ENCODE measurements at places on chromosomes 4 and X.

DNA sequence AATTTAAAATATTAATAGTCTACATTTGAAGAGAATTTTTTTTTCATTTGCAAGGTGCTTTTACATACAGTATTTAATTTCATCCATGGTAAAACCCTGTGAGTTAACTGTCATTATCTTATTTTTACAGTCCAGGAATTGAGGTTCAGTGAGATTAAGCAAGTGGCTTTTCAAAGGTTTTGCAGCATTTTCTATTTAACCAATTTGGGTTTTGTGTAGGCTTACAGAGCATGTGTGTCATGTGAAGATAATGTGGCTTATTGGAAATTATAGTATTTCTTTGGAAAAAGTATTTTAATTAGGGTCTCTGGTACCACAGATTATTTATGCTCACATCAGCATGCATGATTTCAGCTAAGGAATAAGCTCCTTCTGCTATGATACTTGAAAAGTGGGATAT is 4.5 kb downstream of the XK start:
- DNase-seq: no peak

DNA sequence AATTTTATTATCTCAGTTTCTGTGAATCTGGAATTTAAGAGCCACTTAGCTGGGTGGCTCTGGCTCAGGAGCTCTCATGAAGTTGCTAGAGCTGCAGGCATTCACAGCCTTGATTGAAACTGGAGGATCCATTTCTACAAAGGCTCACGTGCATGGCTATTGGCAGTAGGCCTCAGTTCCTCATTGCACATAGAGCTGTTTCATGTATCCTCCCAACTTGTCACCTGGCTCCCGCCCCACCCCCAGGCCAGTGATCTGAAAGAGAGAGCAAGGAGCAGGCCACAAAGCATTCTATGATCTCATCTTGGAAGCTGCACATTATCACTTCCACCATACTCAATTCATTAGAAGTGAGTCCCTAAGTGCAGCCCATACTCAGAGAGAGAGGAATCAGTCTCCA is 18.5 kb upstream of the AP1AR start:
- no peak for DNase-seq

DNA sequence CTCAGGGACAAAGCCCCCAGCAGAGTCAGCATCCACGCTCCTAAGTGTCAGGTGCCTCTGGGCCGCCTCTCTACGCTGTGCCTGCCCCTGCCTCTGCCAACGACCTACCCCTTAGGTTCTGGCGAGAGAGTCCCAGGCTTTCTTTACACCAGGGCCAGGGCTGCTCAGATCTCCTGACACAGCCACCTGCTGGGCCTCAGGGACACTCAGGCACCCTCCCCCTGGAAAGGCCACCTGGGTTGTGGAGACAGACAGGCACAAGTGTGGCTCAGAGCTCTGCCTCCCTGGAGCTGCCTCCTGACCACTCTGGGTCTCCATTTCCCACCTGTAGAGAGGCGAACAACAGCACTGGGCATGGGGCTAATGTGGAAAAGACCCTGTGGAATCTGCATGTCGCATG is 90.0 kb upstream of the ADRA2C start:
- no peak for DNase-seq

- peak; percentile 100 for DNase-seq
These were observed at the start of gene ETFDH for GRCh38 chr4:158671915-158672806. Gene ETFDH (plus strand): TSS chr4:158672296. CDS start chr4:158672457, 161 bp downstream.

DNA sequence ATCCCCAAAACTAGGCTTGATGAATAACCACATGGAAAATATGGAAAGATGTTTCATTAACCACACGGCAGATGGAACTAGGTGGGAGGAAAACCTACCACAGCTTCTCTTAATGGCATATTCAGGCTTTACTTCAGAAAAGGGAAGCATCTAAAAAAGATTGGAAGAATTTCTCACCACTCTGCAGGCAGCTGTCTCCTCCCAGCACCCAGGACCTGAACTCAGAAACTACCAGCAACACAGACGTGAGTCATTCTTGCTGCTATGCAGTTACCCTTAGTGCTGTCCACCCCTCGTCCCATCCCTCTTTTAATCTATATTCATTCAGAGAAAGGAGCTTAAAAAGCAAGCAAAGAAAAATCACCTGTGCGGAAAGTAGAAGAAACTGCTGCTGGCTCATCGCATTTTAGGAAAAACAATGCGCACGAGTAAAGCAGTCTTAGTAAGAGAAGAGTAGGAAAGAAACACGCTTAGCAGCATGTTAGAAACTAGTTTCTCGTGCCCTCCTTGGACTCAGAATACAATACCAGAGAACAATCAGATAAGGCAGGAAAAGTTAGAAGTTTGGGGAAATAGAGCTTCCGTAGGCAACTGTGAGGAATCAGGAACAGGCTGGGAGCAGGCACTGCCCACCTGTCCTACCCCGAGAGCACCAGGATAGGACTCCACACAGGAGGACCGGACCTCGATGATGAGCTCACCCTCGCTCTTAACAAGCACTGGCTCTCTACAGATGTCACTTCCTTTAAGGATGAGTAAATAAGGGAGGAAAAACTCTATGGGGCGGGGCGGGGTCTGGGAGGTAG is 48.1 kb upstream of the ENPP6 start:
- no peak for DNase-seq

DNA sequence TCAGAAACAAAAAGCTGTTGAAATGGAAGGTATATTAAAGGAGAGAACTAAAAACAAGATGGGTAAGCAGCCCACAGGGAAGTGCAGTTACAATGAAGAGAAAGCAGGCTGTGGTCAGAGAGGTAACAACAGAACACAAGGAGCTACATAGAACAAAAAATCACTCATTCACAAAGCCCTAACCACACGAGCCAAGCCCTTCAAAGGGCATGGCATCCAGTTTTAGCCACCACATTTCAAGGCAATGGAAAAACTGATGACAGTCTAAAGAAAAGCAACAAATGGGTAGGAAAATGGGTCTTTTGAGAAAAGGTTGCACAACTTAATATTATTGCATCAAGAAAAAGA is 37.5 kb downstream of the KDR start:
- DNase-seq: no peak

DNA sequence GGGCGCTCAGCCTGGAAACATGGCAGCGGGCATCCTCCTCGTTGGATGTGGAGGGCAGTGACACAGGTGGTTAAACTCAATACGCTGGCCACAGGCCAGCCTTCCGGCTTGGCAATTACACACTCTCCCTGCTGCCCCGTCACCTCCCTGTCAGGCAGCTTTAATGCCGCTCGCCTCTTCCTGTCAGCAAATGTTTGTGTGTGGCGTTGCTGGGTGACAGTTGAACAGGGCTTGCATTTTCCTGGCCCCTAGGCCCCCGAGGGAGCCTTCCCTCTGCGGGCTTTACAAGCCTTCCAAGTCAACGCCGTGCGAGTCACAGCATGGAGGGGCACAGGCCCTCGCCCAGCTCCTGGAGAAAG is 620.0 kb downstream of the BCOR start:
- DNase-seq: no peak

GRCh38 chr4:139819082-139819481 is 153.5 kb downstream of the MGST2 start:
- no peak for DNase-seq

DNA sequence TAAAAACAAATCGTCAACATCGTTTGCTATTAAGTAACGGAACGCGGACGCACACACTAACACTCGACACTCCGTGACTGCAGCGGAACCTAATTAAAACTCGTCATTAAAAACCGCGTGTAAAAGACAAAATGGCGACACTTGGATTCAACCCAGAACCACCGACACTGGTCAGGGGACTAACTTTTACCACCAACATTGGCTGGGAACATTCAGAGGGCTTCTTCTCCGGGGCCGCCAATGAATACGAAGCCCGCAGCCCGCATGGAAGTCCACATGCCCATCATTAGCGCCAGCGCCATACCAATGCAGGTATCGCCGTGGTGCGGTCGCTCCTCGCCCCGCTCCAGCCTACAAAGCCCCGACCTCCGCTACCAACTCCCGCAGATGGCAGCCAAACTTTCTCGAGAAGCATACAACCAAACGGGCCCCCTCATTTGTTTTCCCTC is 498 bp downstream of the RBMX start:
- DNase-seq: peak; percentile 79

- DNase-seq: no peak
These were observed 160.9 kb downstream of the SH2D1A start for GRCh38 chrX:124507246-124507645.

GRCh38 chrX:1455948-1456280 is 3.2 kb upstream of the ASMTL start:
- DNase-seq: peak; percentile 10

GRCh38 chrX:64202808-64203325 is 2.6 kb downstream of the AMER1 start:
- DNase-seq: no peak

DNA sequence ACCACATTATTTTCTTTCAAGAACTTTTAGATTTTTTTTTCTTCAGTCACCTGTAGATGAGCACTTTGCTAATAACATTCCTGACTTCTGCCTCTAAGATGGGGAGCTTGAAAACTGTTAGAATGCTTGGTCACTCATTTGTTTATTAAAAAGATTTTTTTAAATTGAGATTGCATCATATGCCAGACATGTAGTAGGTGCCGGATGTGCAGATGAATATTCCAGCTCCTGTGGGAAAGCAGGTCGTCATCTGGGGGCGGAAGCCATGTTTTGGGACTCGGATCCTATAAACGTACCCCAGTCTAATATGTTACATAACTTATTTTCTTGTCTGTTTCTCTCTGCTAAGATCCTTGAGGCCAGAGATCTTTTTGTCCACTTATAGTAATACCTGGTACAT is 236.8 kb downstream of the ARHGAP10 start:
- DNase-seq: no peak

GRCh38 chrX:13257223-13258051 is 62.4 kb downstream of the ATXN3L start:
- no peak for DNase-seq

GRCh38 chr4:175973027-175973923 is 92.4 kb upstream of the WDR17 start:
- no peak for DNase-seq

DNA sequence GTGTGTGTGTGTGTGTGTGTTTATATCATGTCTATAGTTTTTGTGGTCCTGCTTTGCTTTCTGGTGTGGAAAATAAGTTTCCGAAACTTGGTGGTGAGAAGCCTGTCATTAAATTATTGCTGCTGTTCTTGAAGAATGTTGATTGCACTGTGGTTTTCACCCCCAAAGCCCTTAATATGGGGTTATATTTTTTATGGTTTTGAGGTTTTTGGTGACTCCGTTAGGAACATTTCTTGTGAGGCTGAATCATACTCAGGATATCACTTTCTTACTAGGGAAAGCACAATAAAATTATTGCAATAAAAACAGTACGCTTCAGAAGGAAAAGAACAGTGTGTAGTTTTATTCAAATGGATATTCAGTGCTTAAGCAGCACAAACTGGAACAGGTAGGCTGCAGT is 539.1 kb upstream of the MAGEB18 start:
- no peak for DNase-seq

GRCh38 chr4:153729895-153730294 is 29.9 kb downstream of the RNF175 start:
- DNase-seq: no peak

DNA sequence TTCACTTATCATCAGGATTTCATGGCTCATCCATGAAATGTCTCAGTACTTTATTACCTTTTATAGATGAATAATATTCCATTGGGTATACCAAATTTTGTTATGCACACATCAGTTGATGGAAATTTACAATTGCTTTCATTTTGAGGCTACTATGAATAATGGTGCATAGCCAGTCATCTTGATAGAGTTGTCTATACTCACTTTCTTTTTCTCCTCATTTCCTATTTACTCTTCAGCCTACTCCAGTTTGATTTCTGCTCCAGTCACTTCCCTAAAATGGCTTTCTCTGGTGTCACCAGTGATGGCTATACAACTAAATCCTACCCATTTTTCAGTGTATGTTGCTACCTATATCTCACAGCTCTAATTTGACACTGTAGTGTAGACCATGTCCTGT is 743.5 kb upstream of the MAGEB2 start:
- DNase-seq: no peak

DNA sequence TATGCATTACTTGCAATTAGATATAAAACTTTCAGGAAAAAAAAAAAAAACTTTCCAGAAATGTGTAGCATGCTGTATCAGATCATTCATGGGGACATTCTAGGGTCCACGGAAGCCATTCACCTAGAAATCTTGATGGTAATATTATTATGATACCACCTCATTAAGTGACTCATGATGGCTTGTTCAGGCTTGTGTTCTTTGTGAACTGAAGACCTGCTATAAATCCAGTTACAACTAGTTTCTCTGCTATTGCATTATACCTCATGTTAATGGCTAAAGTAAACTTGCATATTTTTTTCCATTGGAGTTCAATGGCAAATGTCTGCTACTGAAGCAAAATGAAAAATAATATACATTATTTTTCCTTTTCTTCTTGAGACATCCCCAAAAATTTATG is 35.3 kb upstream of the PTPN13 start:
- DNase-seq: no peak

GRCh38 chr4:134601706-134602105 is 400.1 kb upstream of the PABPC4L start:
- no peak for DNase-seq

DNA sequence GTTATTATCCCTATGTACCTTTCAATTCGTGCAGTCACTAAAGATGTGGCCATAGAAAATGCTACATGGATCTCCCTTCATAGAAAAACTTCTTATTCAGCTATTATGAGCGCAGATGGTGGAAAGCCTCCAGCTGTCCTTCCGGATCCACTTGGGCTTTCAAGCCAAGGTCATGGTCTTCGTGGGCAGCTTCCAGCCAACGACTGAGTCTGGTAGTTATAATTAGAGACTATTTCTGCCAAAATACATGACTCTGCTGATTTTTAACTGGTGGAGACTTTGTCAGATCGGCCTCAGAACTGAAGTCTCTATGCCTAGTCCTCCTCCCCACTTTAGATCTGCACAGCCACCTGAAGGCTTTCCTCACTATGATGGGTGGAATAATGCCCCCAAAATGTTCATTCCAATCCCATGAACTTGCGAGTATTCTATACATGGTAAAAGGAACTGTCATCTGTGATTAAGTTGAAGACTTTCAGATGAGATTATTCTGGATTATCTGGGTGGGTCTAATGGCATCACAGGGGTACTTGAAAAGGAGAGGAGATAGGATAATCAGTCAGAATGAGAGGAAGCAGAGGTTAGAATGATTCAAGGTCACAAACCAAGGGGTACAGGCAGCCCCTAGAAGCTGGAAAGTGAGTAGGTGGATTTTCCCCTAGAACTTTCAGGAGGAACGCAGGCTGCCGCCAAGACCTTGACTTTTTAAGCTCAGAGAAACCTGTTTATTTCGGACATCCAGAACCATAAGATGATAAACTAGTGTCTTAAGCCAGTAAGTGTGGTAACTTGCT is 171.1 kb upstream of the CXCL13 start:
- DNase-seq: no peak

DNA sequence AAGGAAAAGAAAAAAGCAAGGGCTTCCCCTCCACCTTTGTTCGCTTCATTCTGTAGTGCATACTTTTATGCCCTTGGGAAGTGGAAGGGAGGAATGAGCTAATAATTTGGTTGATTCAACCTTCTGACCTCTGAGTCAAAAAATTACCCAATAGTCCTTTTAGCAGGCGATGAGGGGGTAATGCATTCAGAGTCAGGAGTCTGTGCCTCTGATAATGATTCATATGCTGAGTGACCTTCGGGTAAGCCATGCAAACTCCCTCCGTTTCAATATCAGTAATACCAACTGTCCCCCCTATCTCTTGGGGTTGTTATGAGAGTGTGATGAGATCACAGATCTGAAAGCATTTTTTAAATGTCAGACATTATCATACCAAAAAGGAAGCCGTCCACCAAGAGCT is 41.6 kb upstream of the ACSL4 start:
- no peak for DNase-seq

Data from spleen (tissue), 13 donors.